Activated CD4-positive, alpha-beta T cell treated with anti-CD3 and anti-CD28 coated beads, Interleukin-2, amount 10 ng/mL, durations not matched to agents 7 days and 5 days (primary cell): ENCODE measurements at places on chromosomes 3 and 15. TPM values are rescaled to one million over a fixed set of nuclear protein-coding genes. Genes with fewer than 3 reads are reported as not detected.

The LAMB2 gene
- not detected for total RNA-seq

The HGD gene
- total RNA-seq, result 0.55 TPM

The ACSBG1 gene
- not detected for total RNA-seq

The TMEM87A gene
- total RNA-seq, result 37.7 TPM

The DAZL gene
- not detected for total RNA-seq

The PCOLCE2 gene
- total RNA-seq, result not detected

The SEMA3F gene
- total RNA-seq, result not detected

The TMEM44 gene
- 2.7 TPM for total RNA-seq

The CIB2 gene
- total RNA-seq, result 0.44 TPM

The TRH gene
- not detected for total RNA-seq

The MST1R gene
- total RNA-seq, result 4.1 TPM

GRCh38 chr15:73019601-73020146 lies 32.6 kb upstream of the NEO1 start:
- no peak for DNase-seq

GRCh38 chr3:14352002-14352627 lies 50.3 kb upstream of the SLC6A6 start:
- no peak for DNase-seq

GRCh38 chr3:69738859-69739203 lies 433 bp upstream of the MITF start:
- DNase-seq, result no peak

DNA sequence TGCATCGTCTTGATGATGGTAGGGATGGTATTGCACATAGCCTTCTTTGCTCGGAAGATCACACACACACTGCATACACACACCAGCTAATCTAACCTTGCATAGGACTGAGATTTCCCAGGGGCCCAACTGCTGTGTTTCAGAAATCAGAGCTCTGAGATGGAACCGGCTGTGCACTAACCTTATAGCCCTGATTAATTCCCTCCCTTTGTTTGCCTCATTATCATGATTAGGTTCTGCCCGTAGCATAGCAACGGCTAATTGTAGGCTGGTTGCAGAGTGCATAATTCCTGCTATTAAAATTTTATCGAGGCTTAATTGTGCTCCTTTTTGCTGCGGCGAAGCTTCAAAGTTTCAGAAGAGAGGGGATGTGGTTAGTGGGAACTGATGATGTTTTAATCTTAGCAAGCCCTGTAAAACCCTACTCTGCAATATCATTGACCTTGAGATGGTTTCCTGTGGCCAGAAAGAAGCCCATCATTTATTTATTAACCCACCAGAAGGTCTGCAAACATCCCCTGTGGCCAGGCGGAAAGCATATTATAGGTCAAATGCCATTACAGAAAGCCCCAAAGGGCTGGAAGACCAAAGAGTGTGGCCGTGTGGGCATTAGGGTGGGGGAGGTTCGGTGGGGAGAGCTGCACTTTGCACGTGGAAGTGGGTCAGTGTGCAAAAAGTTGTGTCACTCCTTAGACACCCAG lies 56.2 kb upstream of the GLCE start:
- no peak for DNase-seq

DNA sequence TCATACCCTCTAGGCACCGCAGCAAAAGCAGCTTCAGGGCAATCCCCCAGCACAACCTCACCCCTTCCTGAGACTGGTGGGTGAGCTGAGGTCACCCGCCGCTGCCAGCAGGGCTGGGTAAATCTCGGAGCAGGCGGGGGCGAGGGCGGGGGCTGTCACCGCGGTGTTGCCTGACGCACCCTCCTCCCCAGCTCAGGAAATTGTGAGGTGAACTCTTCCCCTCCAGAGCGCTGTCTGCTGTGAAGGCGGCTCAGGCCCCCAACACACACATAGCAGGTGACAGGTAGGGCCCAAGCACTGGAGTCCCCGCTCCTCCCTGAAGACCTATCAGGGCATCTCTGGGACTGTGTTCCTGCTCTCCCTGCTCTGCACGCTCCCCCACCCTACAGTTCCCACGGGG lies 30.2 kb upstream of the FURIN start:
- peak; percentile 88 for DNase-seq

DNA sequence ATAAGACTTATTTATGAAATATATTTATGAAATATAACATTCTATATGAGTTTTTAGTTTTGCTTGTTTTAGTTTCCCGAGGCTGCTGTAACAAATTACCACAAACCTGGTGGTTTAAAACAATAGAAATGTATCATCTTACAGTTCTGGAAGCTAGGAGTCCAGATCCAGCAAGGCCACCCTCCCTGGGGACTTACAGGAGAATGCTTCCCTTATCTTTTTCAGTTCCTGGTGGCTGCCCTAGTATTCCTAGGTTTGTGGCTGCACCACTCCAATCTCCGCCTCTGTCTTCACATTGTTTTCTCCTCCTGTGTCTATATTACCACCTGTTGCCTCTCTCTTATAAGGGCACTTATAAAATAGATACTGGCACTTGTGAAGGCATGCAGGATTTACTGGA lies 877.8 kb downstream of the TUSC7 start:
- DNase-seq, result no peak

DNA sequence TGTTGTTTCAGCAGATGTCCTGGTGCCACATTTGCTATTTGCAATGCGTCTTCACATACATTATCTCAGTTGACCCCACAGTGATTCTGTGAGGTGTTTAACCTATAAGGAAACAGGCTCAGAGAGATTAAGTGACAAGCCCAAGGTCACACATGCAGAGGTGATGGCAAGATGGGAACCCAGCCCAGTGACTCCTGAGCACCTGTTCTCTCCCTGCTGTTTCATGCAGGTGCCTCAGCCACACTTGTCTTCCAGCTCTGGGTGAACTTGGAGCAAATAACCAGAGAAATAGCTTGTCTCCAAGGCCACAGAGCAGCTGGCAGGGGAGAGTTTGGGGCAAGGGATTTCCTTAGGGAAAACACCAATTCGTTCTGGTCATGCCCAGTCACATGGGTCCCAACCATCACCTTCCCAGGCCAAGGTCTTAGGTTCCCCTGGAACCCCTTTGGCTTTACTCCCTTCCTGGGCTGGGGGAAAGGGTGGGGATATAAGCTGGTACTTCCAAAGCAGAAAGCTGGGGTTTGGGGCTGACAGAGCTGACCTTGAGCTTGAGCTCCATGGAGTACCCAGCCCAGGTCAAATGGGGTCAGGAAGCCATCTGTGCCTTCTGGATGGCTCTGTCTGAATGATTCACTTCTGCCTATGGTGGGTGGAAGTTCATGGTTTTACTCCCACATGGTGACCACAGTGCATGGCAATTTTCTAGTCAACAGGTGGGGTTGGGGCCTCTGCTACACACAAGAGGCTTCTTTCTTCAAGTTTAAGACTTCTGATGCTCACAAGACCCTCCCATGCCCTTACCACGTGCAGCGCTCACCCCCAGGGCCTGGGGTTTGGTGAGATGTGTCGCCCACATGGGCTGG lies 22.4 kb downstream of the LIPC start:
- no peak for DNase-seq

- no peak for DNase-seq
Measured at GRCh38 chr3:31765871-31766270, 215.2 kb downstream of the OSBPL10 start.

DNA sequence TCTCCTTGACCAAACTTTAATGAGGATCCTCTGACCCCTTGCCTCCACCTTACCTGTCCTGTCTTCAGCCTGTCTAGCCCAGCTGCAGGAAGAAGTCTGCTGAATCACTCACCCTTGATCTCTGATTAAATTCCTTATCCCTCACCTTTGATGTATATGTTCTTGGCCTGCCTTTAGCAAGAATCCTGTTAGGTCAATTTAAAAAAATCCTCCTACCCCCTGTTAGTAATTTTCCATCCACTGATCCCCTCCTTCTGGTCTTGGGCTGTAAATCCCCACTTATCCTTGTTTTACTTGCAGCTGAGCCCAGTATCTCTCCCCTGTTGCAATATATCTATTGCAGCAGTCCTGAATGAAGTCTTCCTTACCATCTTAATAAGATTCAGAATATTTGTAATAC lies 39.0 kb downstream of the MYH15 start:
- DNase-seq, result no peak

DNA sequence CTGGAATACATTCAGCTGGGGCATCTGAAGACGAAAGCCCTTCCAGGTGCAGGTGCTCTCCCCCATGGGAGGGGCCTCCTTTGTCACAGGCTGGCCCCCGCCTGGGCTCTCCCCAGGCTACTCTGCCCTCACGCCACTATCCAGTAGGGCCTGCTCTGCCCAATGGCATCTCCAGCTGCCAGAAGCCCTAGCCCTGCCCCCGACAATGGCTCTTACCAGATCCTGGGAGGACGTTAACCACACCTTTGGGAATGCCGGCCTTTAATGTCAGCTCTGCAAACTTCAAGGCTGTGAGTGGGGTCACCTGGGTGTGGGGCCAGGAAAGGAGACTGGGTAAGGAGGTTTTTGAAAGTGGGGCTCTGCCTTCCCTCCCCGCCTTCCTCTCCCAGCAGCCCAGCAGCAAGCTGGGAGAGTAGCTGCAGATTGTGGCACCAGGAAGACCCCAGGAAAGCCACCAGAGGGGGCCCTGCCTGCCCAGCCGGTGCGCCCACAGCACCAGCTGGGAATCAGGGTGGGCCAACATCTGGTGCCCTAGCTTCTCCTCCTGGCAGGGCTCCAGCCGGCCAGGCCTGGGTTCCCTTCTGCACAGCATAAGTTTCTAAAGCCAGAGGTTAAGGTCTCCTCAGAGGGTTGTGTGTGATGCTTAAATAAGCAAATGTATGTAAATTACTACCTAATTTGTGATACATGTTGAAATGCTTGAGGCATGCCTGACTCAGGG lies 40.4 kb upstream of the SLC41A3 start:
- no peak for DNase-seq

GRCh38 chr3:172669021-172669420 lies 41.8 kb downstream of the NCEH1 start:
- DNase-seq, result no peak

DNA sequence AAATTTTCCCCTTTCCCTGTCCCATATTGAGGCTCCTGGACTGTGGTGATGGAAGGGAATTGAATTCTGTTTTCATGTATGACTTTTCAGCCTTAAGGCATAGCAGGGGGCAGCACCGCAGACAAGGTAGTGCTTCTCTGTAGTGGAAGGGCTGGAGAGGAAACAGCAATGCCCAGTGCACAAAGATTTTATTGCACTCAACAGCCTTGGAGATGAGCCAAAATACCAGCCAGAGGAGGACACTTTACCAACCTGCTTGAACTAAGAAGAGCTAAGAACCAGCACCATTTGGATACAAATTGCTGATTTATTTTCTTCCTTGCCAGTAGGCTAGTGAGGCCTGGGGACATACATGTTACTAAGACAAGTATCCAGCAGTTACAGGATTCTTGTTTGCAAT lies 98.7 kb downstream of the KCNMB2 start:
- no peak for DNase-seq

DNA sequence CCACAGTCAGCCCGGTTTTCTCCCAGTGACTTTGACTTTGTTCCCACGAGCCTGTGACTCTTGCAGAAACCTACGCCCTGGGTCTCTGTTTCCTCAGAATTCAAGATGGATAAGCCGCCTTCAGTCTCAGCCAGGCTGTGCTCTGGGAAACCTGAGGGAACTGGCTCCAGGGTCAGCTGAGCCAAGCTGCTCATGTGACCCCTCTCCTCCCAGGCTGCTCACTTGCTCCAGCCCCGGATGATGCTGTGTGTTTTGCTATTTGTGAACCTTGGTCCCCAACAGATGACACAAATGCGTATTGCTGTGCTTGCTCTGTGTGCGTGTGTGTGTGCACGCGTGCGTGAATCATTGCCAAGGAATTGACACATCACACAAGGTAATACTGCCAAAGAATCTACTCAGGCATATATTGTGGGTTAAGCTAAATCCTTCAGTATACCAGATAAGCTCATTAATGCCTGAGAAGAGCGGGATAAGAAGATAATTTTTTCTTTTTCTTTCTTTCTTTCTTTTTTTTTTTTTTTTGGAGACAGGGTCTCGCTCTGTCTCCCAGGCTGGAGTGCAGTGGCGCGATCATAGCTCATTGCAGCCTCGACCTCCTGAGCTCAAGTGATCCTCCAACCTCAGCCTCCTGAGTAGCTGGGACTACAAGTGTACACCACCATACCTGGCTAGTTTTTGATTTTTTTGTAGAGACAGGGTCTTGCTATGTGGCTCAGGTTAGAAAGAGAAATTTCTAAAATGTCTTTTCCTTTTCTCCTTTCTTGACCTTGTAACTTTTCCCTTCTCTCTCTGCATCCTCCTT lies 29.2 kb upstream of the UMPS start:
- DNase-seq, result no peak

GRCh38 chr15:40420793-40421192 lies 15.2 kb downstream of the IVD start:
- no peak for DNase-seq

GRCh38 chr3:70308760-70309159 lies 3.7 kb downstream of the MDFIC2 start:
- no peak for DNase-seq

DNA sequence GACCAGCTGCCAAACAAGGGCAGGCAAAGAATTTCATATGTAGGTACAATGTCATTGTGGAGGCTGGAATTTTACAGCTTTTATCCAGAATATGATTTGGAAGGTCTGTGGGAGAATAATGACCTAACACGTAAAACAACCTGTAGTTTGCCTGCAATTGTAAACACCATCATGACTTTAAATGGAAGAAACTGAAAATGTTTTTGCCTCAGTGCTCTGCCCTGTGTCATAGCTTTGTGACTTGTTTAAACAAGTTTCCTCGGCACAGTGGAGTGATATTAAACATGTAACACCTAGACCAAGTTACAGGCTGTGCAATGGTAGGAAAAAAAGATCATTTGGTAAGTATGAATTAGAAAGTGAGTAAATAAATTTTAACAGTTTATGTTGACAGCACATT lies 171.6 kb upstream of the MBNL1 start:
- DNase-seq, result no peak
